Fibroblast of skin of back (primary cell): ENCODE measurements at places on chromosomes 3 and 15.

GRCh38 chr15:55742927-55743728 is at the start of gene PRTG:
Gene PRTG, minus strand, starts transcription at chr15:55743152. Its CDS starts 221 bp downstream, at chr15:55742931.
- peak; percentile 31 for DNase-seq

DNA sequence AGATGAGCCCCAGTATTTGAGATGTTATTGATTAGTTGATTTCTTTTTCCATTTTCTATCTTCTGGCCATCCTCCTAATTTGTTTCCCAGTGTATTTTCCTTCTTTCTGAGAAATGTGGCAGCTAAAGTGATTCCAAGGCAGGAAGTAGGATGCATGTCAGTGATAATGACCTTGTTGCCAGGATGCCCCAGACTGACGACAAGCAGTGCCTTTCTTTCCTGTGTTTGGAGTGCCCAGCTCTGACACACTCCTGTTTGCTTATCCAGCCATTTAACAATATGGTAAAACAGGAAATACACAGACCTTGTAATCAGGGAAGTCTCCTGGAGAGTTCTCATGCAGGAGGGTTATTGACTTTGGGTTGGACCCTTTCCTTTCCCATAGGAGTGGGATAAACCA is 20.4 kb downstream of the TMOD2 start:
- DNase-seq, result no peak

GRCh38 chr3:86244905-86245304 is 746.0 kb downstream of the VGLL3 start:
- DNase-seq, result no peak

- DNase-seq, result no peak
Measured at GRCh38 chr15:68199340-68199739, 5.8 kb downstream of the CALML4 start.

DNA sequence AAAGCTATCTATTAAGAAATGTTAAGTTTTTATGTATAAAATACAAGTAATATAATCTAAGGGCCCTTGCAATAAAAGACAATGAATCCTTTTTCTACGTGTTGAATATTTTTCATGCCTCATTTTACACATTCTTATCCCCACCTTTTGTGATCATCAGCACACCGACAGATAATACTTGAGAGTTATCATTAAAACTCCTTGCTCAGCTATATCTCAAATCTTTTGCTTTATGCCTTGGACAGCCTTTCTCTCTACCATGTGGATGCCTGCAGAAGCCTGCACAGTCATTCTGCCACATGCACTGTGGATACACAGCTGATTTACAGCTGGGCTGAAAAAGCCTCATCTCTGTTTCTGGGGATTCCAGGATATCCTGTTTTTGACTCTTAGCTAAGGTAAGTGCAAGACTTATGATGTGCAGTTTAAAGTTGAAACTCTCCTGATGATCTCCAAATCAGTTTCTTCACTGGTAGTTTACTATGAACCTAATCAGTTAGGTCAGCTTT is 1565.1 kb downstream of the SI start:
- DNase-seq, result no peak

GRCh38 chr3:79161941-79162340 is 605.9 kb downstream of the ROBO1 start:
- DNase-seq, result no peak

DNA sequence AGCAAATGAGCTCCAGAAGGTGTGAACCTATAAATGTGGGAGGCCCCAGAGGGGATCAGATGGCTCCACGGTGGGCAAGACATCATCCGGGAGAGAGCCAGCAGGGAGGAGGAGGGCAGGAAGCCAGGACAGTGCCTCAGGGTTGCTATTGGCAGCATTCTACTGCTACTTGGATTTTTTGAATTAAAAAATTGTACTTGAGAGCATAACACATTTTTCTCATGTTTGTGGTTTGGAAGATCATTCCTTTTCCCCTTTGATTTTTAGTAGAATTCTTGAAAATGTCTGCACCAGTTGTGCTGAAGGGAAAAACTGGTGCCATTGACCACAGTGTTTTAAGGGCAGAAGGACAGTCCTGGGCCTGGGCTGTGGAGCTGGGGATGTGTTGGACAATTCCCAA is 59.2 kb downstream of the LYZL4 start:
- peak; percentile 45 for DNase-seq

GRCh38 chr3:66449411-66449974 is 51.3 kb downstream of the LRIG1 start:
- no peak for DNase-seq
